ENCODE measurements at places on chromosomes 5 and 9.

DNA sequence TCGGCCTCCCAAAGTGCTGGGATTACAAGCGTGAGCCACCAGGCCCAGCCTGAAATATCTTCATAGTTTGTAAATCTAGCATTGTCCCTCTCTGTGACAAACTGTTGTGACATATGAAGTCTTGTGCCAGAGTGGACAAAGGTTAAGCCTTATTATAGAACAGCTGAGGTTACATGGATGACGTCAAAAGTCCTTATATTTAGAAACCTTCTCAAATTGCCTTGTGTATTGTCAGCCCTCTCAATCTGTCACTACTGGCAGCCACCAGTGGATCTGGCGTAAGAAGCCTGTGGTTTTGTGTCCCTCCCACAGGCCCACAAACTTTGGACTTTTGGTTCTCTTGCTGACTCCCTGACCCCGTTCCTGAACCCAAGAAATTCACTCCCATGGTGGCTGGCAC, 79.4 kb upstream of the CCDC112 start:
- DNase-seq = peak; percentile 44

DNA sequence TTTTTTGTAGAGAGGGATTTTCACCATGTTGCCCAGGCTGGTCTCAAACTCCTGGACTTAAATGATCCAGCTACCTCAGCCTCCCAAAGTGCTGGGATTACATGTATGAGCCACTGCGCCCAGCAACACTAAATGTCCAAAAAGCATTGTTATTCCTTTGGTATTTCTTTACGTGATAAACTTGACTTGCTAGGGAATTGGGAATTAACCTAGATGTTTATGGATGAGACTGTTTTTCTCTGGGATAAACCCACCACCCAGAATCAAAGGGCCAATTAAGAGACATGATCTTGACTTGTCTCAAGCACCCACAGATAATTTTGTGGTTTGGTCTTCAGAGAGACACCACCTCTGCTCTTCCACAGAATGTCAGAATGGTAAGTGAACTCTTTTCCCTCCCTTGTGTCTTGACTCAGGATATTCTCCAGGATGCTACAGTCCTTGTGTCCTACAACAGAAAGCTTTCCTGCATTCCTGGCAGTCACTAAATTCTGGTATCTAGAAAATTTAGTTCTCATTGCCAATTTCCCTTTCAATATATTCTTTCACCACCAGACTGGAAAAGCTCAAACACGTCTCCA, 55.7 kb downstream of the ALDH1A1 start:
- DNase-seq = no peak

DNA sequence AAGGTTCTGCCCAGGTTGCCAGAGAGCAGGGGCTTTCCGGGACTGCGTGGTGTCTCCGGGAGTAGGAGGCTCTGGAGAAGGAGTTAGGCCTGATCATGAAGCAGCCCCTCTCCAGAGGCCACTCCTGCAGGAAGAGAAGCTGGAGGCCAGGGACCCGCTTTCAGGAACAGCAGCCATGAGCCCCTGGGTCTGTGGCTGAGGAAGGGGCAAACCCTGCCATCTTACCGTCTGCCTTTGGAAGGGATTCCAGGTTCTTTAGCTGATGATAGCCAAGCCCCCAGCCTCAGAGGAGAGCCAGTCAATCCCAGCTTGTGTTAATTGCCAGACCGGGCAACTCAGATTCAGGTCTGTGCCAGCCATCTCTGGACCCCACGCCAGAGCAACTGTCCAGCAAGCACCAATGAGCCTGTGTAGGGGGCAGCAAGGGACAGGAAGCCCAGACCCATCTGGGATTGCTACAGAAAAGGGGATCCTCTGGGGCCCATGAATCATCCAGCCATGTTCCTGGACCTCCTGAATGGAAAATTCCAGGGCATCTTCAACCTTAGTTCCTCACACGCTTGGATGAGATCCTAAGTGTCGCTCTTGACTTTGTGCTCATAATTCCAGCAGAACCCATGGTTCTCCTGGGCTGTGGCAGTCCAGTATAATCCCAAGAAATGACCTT, 42.7 kb upstream of the MVB12B start:
- DNase-seq = no peak

- DNase-seq = no peak
Observed at GRCh38 chr5:157519579-157520253, 55.9 kb downstream of the ADAM19 start.

GRCh38 chr9:6680797-6681146, 35.2 kb upstream of the GLDC start:
- no peak for DNase-seq

GRCh38 chr9:130756455-130757152, 63.0 kb downstream of the EXOSC2 start:
- DNase-seq = no peak

GRCh38 chr5:132592521-132592920, 35.7 kb downstream of the RAD50 start:
- DNase-seq = peak; percentile 1

DNA sequence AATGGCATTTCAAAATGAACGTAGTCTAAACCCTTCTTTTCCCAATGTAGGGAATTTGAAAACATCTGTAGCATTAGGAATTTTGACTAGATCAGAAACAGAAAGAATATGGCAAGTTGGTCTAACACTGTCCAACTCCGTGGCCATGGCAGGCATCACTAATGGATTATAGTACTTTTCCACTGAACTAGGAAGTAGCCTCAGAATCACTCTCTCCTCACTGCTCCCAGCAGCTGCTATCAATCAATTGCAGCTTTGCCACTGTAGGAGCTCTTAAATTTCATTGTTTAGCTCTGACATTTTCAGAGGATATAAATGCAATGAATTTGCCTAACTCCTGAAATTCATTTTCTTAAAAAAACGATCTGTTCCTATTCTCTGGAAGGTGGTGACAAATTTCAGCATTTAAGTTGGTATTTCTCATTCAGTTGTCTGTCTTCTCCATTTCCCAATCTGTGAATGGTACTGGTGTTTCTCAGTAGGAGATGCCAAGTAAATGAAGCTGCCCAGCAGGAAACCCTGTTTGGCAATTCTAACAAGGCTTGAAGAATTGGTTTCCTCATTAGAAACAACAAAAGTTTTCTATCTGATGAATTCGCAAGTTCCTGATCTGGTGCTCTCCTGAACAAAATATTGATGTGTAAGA, 64.7 kb downstream of the TLR4 start:
- DNase-seq = no peak

GRCh38 chr5:111227801-111228200, 3.6 kb downstream of the CAMK4 start:
- peak; percentile 83 for DNase-seq

GRCh38 chr9:70012569-70012968, 31.1 kb upstream of the MAMDC2 start:
- DNase-seq = peak; percentile 7

DNA sequence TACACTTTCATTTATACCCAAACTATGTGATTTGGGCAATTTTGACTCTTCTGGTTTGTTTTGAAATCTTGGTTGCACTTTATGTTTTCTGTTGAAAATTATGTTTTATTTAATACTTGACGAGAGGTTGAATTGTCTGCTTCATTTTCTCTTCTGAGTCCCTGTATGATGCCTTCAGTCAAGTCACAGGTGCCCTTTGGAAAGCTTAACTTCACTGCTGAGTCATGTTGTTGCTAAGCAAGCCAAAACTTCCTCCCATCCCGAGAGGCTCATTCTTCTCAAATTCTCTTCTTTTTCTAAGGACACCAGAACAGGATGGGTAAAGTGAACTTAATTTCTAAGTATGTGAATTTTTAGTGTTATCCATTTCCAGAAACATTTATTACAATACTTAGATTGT, 455.3 kb upstream of the PTGER4 start:
- no peak for DNase-seq

- DNase-seq = peak; percentile 69
Observed at GRCh38 chr5:137778772-137779564, 24.8 kb upstream of the HNRNPA0 start.

DNA sequence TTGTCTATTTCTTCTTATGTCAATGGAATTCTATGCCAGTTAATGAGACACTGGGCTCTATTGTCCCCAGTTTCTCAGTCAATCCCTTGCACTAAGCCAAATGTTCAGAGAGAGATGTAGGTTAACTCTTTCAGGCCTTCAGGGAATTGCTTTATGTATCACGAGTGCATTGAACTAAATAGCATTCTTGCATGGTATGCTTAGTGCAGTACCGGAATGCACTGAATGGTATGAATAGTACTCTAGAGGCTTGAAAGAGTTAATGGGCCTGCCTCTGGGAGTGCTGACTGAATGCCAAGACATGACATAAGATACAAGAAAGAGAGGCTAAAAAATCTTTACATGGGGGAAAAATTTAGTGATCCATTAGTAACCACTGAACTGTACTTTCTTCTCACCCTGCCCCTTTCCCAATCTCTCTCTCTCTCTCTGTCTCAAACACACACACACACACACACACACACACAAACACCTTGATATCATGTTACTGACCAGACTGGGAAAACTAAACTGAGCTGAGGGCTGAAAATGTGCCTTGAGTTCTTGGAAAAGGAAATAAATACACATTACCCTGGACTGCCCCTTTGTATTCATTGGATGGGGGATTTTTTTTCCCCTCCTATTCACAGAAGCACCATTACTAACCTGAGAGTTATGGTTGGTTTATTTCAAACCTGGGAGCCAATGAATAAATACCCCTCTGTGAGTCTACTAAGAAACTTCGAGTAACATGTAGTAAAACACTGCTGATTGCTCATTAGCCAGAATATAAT, 35.4 kb upstream of the TMC1 start:
- peak; percentile 57 for DNase-seq

GRCh38 chr9:21989440-21990189, 4.6 kb downstream of the CDKN2A start:
- no peak for DNase-seq

DNA sequence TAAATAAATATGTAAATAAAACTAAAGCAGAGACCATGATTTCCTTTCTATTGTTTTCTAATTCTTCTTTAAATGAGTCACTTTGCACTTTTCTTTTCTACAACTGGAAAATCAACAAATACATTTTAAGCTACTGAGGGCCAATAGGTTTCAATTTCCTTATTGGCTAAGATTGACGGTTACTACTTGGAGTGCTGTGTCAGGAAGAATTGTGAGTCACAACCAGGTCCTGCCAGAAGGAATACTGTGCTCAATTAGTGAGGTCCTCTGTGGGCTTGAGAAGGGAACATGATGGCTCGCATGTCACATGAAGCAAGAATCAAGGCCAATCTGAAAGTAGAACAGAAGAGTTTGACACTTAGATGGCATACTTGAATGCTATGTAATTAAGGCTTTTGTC, 110.8 kb downstream of the HMHB1 start:
- no peak for DNase-seq

DNA sequence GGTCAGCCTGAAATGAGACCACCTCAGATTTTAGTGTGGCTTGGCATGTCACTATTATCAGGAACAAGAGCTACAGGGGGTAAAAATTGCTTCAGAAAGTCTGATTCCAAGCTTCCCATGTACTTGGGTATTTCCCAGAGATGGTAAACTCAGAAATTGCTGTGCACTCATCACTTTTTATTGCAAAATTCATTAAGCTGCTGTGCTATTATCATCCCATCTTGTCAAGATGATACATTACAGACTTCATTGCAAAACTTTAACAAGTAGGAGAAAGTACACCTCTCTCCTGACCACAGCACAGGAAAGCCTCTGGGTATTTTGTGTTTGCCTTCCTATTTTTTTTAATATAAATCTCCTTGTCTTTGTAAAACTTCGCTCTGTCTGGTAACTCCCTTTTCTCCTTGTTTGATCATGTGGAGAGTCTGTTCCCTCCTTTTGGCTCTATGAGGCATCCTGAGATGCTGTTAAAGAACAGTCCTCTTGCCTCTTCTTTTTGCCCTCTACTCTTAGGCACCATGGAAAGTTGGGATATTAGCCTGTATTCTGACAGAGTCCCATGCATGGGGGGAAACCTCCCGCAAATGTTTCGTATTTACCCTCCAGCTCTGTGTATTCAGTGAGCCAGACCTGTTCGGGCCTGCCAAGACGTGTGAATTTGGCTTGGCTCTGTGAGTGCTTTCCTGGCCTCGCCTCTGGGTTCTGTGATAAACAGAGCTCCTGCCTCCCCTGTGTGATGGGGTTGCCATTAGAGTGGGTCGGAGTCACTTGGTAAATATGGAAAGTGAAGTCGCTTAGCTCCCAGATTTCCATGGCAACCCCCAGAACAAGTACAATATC, 260.7 kb downstream of the NR3C1 start:
- DNase-seq = no peak

GRCh38 chr5:179516221-179516620, 34.1 kb upstream of the RUFY1 start:
- no peak for DNase-seq

DNA sequence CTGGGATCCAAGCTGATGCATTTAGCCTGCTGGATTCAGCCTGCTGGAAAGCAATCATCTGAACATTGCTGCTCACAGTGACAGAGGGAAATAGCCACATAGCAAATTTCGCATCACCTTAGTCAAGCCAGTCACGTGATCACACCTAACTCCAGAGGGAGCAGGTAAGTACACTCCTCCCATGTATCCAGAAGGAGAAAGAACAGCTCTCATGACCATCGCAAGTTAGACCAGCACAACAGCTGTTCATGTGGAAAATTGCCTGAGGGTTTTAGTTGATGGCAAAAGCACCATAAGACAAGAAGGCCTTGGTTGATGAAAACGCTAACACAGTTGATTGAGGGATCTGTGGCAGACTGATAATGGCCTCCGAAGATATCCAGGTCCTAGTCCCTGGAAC, 34.2 kb upstream of the MYO10 start:
- no peak for DNase-seq

DNA sequence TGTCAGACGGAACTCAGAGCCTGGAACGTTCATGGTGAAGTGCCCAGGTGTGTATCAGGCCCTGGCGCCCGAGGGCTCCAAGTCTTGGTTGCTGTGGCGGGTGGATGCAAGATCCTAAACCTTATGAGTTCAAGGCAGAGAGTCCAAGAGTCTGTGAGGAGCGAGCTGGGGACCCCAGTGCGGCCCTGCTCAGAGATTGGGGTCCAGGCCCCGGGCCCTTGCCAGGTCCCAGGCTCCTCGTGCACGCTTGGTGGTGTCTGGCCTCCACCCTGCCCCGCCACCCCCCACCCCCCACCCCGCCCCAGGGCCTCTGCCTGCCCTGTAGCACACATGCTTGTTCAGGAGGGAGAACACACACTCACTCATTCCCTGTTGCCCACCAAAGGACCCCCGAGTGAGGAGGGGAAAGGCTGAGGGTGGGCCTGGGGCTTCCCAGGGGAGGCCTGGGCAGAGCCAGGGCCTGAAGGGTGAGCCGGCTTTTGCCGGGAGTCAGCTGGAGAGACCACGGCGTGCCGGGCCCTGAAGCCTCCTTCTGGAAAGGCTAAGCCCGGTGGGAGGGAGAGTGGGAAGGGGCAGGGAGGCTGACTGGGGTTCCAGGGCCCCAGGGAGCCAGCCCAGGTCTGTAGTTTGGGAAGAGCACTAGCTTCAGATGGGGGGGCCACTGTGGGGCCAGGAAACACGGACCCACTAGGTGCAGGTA, 37.1 kb downstream of the FAM163B start:
- no peak for DNase-seq

- no peak for DNase-seq
Observed at GRCh38 chr5:10329446-10329819, 21.7 kb upstream of the CMBL start.

GRCh38 chr5:149147676-149148075, 6.4 kb downstream of the ABLIM3 start:
- DNase-seq = no peak

- no peak for DNase-seq
Observed at GRCh38 chr5:121707178-121707577, 144.5 kb upstream of the FTMT start.

Measured in cardiac muscle cell (in vitro differentiated cells and primary cell).